Stimulated activated effector memory CD8-positive, alpha-beta T cell treated with anti-CD3 and anti-CD28 coated beads, Interleukin-12 subunit alpha, Interleukin-12 subunit beta, amount 100 ng/mL, for 72 hours (primary cell): ENCODE measurements at places on chromosomes 16 and 17.

DNA sequence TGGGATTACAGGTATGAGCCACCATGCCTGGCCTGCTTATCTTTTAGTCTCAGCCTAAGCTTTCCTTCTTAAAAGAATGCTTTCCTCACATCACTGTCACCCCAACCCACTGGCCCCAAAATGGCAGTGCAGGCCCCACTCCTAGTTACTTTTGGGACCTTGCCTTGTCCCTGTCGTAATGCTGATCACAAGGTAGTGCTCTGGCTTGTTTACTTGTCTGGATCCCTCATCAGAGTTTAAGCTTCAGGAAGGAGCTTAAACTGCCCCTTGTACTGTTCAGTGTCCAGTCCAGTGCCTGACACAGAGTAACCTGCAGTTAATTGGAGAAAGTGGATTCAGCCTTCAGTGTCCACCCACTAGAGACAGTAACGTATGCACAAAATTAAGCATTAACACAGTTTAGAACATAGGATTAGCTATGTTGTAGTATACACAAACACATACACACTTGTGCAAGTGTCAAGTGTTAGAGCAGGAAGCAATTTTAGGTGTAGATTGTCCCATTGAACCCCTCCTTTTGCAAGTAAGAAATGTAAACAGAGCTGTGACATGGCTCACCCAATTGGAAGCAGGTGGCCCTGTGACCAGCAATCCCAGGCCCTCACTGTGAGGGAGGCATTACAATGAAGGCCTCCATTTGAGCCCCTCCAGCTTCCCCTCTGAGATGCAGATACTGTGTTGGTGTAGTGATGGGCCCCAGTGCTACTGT, 44.2 kb downstream of the LDHD start:
- DNase-seq = no peak

DNA sequence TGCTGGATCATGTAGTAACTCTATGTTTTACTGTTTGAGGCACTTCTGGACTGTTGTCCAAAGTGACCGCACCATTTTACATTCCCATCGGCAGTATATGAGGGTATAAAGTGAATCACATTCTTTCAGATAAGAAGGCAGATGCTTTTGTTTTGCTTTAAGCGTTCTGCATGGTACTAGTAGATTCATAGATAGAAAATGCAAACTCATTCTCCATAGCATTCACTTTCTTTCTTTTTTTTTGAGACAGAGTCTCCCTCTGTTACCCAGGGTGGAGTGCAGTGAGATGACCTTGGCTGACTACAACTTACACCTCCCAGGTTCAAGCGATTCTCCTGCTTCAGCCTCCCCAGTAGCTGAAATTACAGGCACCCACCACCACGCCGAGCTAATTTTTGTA, 40.4 kb downstream of the TANGO6 start:
- no peak for DNase-seq

DNA sequence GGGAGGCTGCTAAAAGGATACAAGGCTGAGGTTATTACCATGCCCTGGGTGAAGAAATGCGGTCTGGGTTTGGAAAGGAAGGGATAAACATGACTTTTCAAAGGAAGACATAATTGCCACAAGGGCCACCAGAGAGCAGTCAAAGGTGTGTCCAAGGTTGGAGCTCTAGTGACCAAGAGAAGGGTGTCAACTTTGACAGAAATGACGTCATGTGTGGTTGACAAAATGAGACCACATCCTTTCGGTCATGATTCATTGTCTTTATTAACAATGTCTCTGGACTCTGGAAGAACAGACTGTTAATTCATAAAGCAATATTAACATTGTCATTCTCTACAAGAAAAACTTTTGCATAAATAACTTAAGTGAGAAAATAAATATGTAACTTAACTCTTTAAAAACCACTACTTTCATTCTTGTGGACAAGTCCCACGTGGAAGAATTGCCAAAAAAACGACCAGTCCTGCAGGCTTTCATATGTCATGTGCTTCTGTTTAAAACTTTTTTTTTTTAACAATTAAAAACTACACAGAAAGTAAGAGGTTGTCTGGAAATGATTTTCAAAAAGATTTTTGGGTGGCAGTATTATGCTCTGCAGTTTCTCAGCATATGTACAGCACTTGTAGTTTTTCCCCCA, 5.0 kb downstream of the SOST start:
- DNase-seq = no peak

DNA sequence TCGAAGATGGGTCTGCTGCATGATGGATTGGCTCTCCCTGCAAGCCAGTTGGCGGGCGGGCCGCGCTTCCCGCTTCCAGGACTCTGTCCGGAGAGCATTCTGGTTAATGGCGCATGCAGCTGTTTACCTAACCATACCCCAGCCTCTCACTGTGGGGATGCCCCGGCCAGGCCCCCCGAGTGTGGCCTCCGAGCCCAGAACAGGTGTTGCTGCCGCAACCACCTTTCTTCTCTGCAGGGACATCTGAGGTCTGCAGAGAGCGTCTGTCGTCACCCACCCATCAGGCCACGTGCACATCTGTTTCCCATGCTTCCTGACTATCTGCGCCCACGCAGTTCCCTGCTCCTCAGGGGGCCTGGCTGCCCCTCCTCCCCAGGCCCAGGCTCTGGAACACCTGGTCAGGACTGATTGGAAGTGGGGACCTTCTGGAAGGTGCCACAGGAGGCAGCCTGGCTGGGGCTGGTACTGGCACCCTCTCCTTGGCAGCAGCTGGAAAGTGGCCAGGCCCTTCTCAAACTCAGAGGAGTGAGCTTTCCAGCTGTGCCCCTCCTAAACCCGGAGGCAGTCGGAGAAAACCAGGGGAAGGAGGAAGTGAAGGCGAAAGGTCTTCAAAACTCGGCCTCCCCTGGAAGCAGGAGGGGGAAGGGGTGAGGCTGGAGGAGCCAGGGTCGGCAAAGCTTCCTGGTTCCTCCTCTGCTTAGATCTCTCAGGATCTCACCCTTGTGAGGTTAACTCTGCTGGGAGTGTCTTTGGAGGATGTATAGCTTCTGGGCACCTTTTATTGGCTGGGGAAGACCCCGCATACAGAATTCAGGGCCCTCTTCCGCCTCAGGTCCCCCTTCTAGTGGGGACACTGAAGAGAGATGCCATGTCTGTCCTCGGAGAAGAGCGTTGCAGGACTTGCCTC, 64.5 kb upstream of the CIBAR2 start:
- no peak for DNase-seq

- DNase-seq = no peak
These were observed 226.8 kb downstream of the CPPED1 start for GRCh38 chr16:12576878-12577277.

- no peak for DNase-seq
These were observed 49.8 kb downstream of the TMEM100 start for GRCh38 chr17:55672585-55673501.
